ENCODE measurements at places on chromosomes 12 and 14.

GRCh38 chr12:104733717-104734175 lies 224.3 kb downstream of the SLC41A2 start:
- DNase-seq: peak; percentile 49

- DNase-seq: no peak
These were observed 11.7 kb upstream of the NFKBIA start for GRCh38 chr14:35416108-35416750.

GRCh38 chr14:81096656-81097055 lies 124.1 kb downstream of the GTF2A1 start:
- no peak for DNase-seq

DNA sequence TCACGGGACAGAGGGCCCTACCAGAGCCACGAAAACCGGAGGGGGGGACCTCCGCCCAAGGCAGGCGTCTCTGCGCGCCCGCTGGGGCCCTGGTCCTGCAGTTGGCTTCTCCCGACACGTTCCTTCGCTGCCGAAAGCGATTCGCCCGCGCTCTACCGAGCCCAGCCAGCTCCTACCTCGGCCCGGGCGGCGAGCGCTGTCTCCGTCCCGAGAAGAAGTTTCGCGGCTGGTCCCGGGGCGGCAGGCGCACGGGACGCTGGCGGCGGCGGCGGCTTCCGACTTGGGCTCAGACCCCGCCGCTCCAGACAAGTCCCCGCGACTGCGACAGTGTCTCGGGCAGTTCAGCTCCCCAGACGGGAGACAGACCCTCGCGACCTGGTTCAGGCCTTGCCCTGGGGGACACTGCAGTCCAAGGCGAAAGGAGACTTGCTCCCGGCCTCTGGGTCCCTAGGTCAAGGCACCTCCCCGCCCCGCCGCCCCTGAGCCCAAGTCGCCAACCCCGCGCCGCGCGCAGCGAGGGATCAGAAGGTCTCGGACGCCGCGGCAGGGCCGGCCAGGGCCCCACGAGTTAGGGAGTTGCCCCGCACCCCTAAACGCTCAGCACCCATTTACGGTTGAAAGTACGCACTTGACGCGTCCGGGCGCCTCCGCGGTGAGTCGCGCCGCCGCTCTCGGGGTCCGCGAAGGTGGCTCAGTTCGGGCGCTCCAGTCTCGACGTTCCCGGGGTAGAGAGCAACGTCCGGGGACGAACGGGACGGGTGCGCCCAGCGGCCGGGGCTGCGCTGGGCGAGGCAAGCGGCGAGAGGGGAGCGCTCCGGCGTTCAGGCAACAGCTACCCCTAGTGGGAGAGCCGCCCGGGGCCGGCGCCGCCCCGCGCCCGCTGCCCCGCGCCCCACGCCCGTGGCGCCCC lies 1.4 kb upstream of the DIO3 start:
- DNase-seq: no peak

- no peak for DNase-seq
These were observed 1482.5 kb upstream of the TMEM132C start for GRCh38 chr12:126784328-126784921.

DNA sequence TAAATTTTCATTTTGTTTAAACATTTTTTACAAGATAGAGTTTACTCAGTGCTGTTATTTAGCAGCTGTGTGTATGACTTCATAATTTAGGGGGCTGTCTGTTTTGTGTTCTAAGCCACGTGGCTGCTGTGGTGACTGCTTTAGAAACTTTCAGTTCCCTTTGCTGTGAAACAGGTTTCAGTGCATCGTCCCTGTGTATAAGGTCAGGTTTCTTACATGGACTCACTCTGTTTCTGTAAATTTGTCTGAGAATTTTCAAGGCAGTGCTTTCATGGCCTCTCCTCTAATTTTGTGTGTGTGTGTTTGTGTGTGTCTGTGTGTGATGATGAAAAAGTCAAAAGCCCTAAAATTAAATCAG lies 32.4 kb downstream of the BICD1 start:
- no peak for DNase-seq

- no peak for DNase-seq
These were observed 38.8 kb upstream of the ATF7IP start for GRCh38 chr12:14326699-14327098.

GRCh38 chr12:28497889-28498411 lies 307.7 kb downstream of the CCDC91 start:
- no peak for DNase-seq

DNA sequence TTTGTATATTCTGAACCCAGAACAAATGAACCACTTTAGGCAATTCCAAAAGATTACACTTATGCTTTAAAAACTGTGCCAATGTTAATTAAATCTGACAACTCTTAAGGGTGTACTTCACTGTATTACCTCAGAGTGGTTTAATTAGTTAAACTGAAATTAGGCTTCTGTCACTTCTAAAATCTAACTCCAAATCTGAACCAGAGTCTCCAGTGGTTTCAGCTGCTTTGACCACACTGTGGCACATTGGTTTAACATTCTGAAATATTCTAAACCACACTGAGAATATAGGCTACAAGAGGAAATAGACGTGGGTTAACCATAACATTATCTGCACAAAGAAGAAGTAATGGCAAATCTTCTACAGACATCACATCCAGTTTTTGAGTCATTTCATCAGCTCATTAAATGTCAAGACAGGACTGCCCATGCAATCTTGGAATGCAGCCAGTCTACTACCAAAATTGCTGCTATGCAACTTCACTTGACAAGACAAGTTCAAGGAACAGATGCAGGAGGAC lies 94.8 kb downstream of the LRP6 start:
- DNase-seq: no peak
